ENCODE measurements at places on chromosomes 11 and 22. TPM values are rescaled to one million over a fixed set of nuclear protein-coding genes. Genes with fewer than 3 reads are reported as not detected.

- H3K36me3 ChIP-seq = no peaks in the 10 kb centered on the region
- H3K4me3 ChIP-seq = no peak overlapping the region
- DNase-seq = no peak
- no peaks in the 10 kb centered on the region for H3K4me1 ChIP-seq
- H3K27me3 ChIP-seq = no peaks in the 10 kb centered on the region
Measured at GRCh38 chr11:110121204-110121603, 28.0 kb downstream of the ZC3H12C start.

DNA sequence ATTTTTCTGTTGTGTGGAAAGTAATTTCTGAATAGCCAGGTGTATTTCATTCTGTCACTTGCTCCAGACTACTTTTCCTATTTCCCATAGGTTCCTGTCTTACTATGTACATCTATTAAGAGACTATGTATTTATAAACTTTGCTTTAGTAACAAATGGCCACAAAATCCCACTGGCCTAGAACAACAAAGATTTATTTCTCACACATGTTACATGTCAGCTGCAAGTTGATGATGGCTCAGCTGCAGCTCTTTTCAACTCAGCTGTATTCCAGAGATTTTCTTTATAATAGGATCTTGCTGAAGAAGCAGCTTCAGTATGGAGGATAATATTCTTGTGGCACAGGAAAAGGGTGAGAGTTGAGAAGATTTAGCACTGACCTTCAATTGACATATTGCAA, 539.6 kb upstream of the LRRC4C start:
- H3K36me3 ChIP-seq = no peaks in the 10 kb centered on the region
- no peaks in the 10 kb centered on the region for H3K4me1 ChIP-seq
- H3K27ac ChIP-seq = no peak overlapping the region
- DNase-seq = no peak
- H3K4me3 ChIP-seq = no peak overlapping the region
- H3K27me3 ChIP-seq = no peaks in the 10 kb centered on the region

DNA sequence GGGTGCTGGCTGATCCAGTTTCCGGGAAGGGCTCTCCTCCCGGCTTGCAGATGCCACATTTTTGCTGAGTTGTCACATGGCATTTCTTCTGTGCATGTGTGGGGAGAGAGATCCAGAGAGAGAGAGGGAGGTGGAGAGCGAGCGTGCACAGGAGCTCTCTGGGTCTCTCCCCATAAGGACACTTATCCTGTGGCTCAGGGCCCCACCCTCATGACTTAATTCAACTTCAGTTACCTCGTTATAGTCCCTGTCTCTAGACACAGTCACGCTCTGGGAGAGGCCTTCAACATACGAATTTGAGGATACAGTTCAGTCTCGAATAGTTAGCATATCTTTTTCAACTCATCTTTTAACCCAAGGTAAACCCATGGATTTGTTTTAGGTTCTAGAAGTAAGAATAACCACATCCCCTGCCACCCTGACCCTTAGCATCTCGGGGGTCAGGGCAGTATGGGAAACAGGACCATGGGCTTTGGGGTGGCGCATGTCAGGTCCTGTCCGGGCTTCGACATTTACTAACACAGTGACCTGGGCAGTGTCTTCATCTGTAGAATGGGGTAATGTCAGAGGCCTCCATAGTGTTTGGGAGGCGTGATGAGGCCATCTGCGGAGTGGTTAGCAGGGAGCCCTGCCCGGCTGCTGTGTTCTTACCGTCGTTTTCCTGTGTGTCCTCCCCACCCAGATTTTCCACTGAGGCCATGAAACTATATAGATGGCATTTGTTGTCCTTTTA, 46.9 kb downstream of the TBC1D22A start:
- H3K4me1 ChIP-seq = no peaks in the 10 kb centered on the region
- H3K4me3 ChIP-seq = no peak overlapping the region
- H3K36me3 ChIP-seq = no peaks in the 10 kb centered on the region
- no peak for DNase-seq

The MMP27 gene
- total RNA-seq = not detected

The TNNT3 gene
- 13.1 TPM for total RNA-seq

GRCh38 chr22:27476729-27477128, 324.8 kb downstream of the MN1 start:
- H3K4me3 ChIP-seq = no peak overlapping the region
- no peak overlapping the region for H3K27ac ChIP-seq
- H3K4me1 ChIP-seq = peaks cover 7% of the 10 kb centered on the region
- no peak for DNase-seq
- no peaks in the 10 kb centered on the region for H3K27me3 ChIP-seq
- no peaks in the 10 kb centered on the region for H3K36me3 ChIP-seq

DNA sequence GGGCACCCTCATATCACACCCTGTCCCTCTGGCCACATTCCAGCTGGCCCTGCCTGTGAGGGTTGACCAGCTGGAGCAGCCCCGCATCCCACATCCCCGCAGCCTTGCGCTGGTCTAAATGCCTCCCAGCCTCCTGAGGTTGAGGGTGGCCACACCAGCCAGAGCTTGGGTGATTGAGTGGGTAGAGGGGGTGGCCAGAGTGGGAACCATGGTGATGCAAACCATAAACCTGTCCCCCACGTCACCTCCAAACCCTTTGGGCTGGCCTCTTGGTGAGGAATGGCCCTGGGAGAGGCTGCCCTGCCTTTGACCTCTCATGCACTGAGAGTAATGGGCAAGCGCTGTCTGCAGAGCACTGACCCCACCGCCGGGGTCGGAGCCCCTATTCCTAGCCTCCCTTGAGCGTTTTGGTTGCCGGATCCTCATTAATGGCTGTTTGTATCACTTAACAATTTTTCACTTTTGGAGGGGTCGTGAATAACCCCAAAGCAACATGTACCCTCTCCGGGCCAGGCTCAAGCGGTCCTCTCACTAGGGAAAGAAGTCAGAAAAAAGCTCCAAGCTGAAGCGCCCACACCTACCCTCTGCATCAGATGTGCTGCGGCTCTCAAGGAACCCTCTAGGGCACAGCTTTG, 16.0 kb upstream of the KCNQ1OT1 start:
- no peaks in the 10 kb centered on the region for H3K27me3 ChIP-seq
- no peaks in the 10 kb centered on the region for H3K36me3 ChIP-seq
- H3K4me1 ChIP-seq = peaks cover 8% of the 10 kb centered on the region
- no peak for DNase-seq
- H3K27ac ChIP-seq = no peak overlapping the region

- no peaks in the 10 kb centered on the region for H3K36me3 ChIP-seq
- DNase-seq = no peak
- H3K4me3 ChIP-seq = no peak overlapping the region
- no peak overlapping the region for H3K27ac ChIP-seq
- H3K4me1 ChIP-seq = peaks cover 13% of the 10 kb centered on the region
Measured at GRCh38 chr22:23072077-23072910, 2.0 kb downstream of the GNAZ start.

GRCh38 chr22:50305923-50306566, 1.4 kb downstream of the PLXNB2 start:
- H3K27ac ChIP-seq = peak overlapping the region; percentile 68
- peaks cover 62% of the 10 kb centered on the region for H3K4me1 ChIP-seq
- H3K27me3 ChIP-seq = no peaks in the 10 kb centered on the region

The ZBED5 gene
- total RNA-seq = 37.3 TPM

GRCh38 chr22:20591660-20592310, 84.4 kb downstream of the MED15 start:
- no peaks in the 10 kb centered on the region for H3K36me3 ChIP-seq
- H3K4me1 ChIP-seq = no peaks in the 10 kb centered on the region
- no peak overlapping the region for H3K4me3 ChIP-seq
- no peak overlapping the region for H3K27ac ChIP-seq
- no peaks in the 10 kb centered on the region for H3K27me3 ChIP-seq

- no peaks in the 10 kb centered on the region for H3K36me3 ChIP-seq
- no peak overlapping the region for H3K27ac ChIP-seq
- H3K4me3 ChIP-seq = no peak overlapping the region
- no peak for DNase-seq
Measured at GRCh38 chr22:20031732-20032406, 11.0 kb downstream of the TANGO2 start.

- no peaks in the 10 kb centered on the region for H3K4me1 ChIP-seq
- no peaks in the 10 kb centered on the region for H3K36me3 ChIP-seq
- no peak overlapping the region for H3K27ac ChIP-seq
- H3K27me3 ChIP-seq = no peaks in the 10 kb centered on the region
Measured at GRCh38 chr11:92322225-92322624, 97.6 kb downstream of the FAT3 start.

The C11orf86 gene
- not detected for total RNA-seq

DNA sequence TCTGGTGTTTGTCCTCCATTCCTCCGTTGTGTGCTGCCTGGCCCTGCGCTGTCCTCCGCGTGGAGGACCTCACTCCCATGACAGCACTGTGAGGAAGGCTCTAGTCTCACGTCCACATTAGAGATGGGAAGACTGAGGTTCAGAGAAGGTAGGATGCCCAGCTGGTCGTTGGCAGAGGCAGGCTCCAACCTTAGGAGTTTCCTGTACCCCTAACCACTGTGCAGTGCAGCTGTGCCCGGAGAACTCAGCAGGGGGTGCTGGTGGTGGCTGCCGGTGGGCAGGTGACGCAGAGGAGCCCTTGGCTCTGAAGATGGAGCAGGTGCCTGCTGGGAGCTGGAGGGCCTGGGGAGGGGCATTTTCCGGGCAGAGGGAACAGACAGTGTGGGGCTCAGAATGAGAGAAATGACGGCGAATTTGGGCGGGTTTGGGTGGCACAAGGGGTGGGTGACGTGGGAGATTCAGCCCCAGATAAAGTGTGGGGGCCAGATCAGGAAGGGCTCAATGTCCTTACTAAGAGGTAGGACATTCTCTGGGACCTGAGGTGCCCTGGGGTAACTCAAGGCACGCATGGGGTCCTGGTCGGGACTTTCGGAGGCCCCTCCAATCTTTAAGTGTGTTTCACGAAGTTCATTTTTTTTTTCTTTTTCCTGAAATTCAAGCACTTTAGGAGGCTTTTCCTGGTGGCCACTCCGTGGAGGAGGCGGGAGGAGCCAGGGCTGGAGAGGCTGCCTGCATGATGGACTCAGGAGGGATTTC, 535.0 kb downstream of the TBC1D22A start:
- no peaks in the 10 kb centered on the region for H3K36me3 ChIP-seq
- H3K4me3 ChIP-seq = no peak overlapping the region
- peaks cover under 1% of the 10 kb centered on the region for H3K4me1 ChIP-seq

The B4GALNT4 gene
- total RNA-seq = 7.2 TPM

The GLYATL2 gene
- 0.12 TPM for total RNA-seq

The SPDYC gene
- 1.2 TPM for total RNA-seq

- no peaks in the 10 kb centered on the region for H3K4me1 ChIP-seq
- no peaks in the 10 kb centered on the region for H3K27me3 ChIP-seq
- no peak overlapping the region for H3K4me3 ChIP-seq
- H3K27ac ChIP-seq = no peak overlapping the region
Measured at GRCh38 chr11:91773090-91773489, 451.5 kb upstream of the FAT3 start.

DNA sequence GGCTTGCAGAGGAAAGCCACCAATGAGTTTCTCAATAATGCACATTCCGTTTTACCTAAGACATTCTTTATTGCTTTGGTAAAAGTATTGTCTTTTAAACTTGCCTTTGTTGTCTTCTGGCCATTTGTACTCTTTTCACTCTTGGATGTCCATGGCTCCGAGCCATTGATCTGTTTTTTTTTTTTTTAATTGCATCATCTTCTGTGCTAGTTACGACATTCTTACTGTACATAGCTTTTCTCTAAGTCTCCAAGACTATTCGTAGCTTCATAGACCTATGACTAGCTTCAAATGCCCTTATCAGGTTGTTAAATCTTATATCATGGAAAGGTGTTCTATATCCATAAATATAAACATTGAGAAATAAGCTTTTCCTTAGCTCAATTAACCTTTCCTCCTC, 1522.6 kb downstream of the FAM181B start:
- H3K27me3 ChIP-seq = no peaks in the 10 kb centered on the region
- H3K4me3 ChIP-seq = no peak overlapping the region
- H3K4me1 ChIP-seq = no peaks in the 10 kb centered on the region
- H3K27ac ChIP-seq = no peak overlapping the region
- H3K36me3 ChIP-seq = no peaks in the 10 kb centered on the region

The PKP3 gene
- 1.6 TPM for total RNA-seq

- no peaks in the 10 kb centered on the region for H3K27me3 ChIP-seq
- no peak overlapping the region for H3K27ac ChIP-seq
- no peaks in the 10 kb centered on the region for H3K36me3 ChIP-seq
Measured at GRCh38 chr22:26522012-26522411, 9.7 kb upstream of the TFIP11 start.

The APOL3 gene
- total RNA-seq = 13.6 TPM

DNA sequence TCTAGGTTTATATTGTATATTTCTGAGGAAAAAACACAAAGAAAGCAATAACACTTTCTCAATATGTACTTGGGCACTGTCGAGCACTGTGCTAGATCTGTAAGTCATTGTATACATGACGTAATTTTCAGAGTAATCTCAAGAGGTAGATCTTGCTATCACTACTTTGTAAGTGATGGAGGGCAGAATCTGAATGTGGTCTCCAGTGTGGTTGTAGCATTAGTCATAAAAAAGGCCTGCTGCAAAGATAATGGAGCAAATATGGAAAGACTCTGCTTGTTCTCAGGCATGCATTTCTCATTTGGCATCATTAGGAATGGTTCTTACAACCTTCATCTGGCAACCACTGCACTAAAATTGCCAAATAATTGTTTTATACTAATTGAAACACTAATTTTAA, 419.8 kb upstream of the CCDC179 start:
- no peak overlapping the region for H3K4me3 ChIP-seq
- no peaks in the 10 kb centered on the region for H3K27me3 ChIP-seq
- no peak for DNase-seq
- H3K27ac ChIP-seq = no peak overlapping the region
- H3K4me1 ChIP-seq = no peaks in the 10 kb centered on the region

GRCh38 chr11:16312233-16312765, 44.0 kb downstream of the SOX6 start:
- no peak overlapping the region for H3K4me3 ChIP-seq
- DNase-seq = no peak
- no peaks in the 10 kb centered on the region for H3K36me3 ChIP-seq

GRCh38 chr11:108890482-108891105, 225.7 kb downstream of the DDX10 start:
- peaks cover 4% of the 10 kb centered on the region for H3K4me1 ChIP-seq
- H3K4me3 ChIP-seq = no peak overlapping the region
- H3K27ac ChIP-seq = no peak overlapping the region
- H3K36me3 ChIP-seq = no peaks in the 10 kb centered on the region
- no peak for DNase-seq

Measured in testis (tissue), 5 donors.